ENCODE measurements at places on chromosomes 12 and 14. TPM values are rescaled to one million over a fixed set of nuclear protein-coding genes. Genes with fewer than 3 reads are reported as not detected.
A peak's percentile ranks its signal among the peaks of the same experiment; 100 is the strongest.

Gene ASB2
- total RNA-seq, result 0.49 TPM

GRCh38 chr14:22646570-22647254 is 2.6 kb upstream of the OR6J1 start:
- DNase-seq, result peak; percentile 92

Gene NFATC4
- 77.9 TPM for total RNA-seq

GRCh38 chr14:75363570-75364227 is 64.1 kb upstream of the JDP2 start:
- DNase-seq, result peak; percentile 15

Gene CNTN1
- 0.27 TPM for total RNA-seq

Gene ABHD12B
- not detected for total RNA-seq

GRCh38 chr14:100402631-100403030 is 79.5 kb downstream of the SLC25A47 start:
- no peak for DNase-seq

Gene KRT5
- not detected for total RNA-seq

GRCh38 chr14:104361921-104362681 is 217.5 kb upstream of the C14orf180 start:
- no peak for DNase-seq

GRCh38 chr12:57384478-57384877 is 46.4 kb downstream of the R3HDM2 start:
- DNase-seq, result no peak

GRCh38 chr14:82905762-82906161 is 1372.1 kb upstream of the SEL1L start:
- no peak for DNase-seq
